ENCODE measurements at places on chromosomes 7 and 10.

GRCh38 chr7:115682507-115682906, 348.1 kb downstream of the TFEC start:
- DNase-seq, result no peak

DNA sequence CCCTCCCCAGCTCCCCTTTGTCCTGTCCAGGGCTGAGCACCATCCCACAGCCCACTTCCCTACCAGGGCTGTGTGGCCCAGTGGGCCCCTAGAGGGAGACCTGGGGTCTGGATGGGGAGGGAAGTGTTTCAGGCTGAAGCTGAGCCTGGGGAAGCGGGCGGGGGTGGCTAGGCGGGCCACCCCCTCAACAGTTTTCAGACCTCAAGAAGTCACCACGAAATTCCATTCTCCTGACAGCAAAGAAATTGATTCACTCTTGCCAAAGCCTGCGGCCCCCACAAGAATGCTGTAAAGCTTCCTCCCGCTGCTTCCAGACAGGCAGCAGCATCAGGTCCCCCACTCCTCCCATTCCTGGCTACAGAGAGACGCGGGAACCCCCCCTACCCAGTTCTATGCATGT, 2.5 kb upstream of the LFNG start:
- no peak for DNase-seq

GRCh38 chr7:815284-816216, 16.7 kb upstream of the SUN1 start:
- no peak for DNase-seq

- no peak for DNase-seq
Measured at GRCh38 chr7:147429961-147430360, 1160.6 kb upstream of the C7orf33 start.

DNA sequence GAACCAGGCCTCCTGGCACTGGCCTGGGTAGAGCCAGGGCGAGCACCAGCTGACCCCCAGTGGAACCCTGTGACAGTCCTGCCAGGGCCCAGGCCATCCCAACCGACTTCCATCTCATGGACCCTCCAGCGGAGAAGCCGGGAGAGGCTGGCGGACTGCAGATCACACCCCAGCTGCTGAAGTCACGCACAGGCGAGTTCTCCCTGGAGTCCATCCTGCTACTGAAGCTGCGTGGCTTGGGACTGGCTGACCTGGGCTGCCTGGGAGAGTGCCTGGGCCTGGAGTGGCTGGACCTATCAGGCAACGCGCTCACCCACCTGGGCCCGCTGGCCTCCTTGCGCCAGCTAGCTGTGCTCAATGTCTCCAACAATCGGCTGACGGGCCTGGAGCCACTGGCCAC, 4.7 kb downstream of the RARRES2 start:
- no peak for DNase-seq

DNA sequence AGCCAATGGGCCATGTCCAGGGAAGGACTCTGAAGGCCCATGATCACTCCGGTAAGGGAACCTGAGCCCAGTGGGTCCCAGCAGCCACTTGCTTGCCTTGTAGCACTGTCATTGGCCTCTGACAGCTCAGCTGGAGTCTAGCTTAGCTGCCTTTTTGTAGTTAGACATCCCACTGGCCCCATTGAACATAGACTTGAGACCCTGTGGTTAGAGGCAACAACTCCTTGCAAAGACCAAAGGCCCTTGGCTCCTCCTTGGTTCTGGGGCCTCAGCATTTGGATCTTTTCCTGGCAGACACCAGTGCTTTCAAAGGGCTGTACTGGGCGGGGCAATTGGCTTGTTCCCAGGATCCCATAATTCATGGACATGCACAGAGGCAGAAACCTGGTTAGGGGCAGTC, 321.2 kb downstream of the CXCL12 start:
- DNase-seq, result no peak

DNA sequence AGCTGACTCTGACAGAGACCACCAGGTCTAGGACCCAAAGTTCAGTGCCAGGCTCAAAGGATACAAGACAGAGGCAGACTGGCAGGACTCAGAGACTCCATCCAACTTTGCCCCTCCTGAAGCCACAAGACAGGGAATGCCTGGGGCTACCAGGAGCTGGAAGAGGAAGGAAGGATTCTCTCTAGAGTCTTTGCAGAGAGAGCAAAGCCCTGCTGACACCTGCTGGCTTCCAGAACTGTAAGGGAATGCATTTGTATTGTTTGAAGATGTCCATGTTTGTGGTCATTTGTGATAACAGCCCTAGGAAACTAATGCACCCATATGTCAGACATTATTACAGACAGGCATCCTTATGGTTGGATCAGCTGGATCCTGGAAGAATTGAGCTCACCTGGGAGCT, 132.3 kb upstream of the C7orf33 start:
- DNase-seq, result no peak

- DNase-seq, result no peak
Measured at GRCh38 chr7:40327873-40328272, 193.1 kb downstream of the SUGCT start.

GRCh38 chr7:94067047-94067446, 62.9 kb upstream of the BET1 start:
- DNase-seq, result no peak

Measured in NCI-H187 treated with DMSO at 0.1 percent for 48 hours (cell line).